ENCODE measurements at places on chromosomes 1 and 21.

- DNase-seq = no peak
Observed at GRCh38 chr21:23017989-23018388, 2019.8 kb downstream of the NCAM2 start.

GRCh38 chr1:2127187-2128145 lies 67.1 kb downstream of the FAAP20 start:
- no peak for DNase-seq

GRCh38 chr1:53163291-53163768 lies 20.9 kb upstream of the SLC1A7 start:
- DNase-seq = no peak

DNA sequence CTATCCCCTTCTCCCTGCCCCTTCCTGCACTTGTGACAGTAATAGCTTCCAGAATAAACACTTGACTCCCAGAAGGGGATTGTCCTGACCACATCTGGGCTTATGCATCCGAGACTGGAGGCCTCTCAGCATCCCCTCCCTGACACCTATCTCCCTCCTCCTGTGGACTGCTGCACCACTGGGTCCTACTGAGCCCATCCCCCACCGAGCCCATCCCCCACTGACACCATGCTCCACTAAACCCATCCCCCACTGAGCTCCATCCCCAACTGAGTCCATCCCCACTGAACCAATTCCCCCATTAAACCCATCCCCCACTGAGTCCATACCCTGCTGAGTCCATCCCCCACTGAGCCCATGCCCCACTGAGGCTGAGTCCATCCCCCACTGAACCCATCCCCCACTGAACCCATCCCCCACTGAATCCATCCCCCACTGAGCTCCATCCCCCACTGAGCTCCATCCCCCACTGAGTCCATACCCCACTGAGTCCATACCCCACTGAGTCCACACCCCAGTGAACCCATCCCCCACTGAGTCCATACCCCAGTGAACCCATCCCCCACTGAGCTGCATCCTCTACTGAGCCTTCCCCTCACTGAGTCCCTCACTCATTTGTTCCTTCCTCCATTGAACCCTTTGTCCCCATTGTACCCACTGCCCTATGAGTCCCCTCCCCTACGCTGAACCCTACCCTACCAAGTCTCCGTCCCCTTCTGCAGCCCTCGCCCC lies 5.6 kb downstream of the PDZK1IP1 start:
- no peak for DNase-seq

GRCh38 chr1:209586221-209586740 lies 2.8 kb downstream of the CAMK1G start:
- DNase-seq = no peak

- no peak for DNase-seq
Observed at GRCh38 chr1:29812408-29813135, 576.2 kb downstream of the PTPRU start.

DNA sequence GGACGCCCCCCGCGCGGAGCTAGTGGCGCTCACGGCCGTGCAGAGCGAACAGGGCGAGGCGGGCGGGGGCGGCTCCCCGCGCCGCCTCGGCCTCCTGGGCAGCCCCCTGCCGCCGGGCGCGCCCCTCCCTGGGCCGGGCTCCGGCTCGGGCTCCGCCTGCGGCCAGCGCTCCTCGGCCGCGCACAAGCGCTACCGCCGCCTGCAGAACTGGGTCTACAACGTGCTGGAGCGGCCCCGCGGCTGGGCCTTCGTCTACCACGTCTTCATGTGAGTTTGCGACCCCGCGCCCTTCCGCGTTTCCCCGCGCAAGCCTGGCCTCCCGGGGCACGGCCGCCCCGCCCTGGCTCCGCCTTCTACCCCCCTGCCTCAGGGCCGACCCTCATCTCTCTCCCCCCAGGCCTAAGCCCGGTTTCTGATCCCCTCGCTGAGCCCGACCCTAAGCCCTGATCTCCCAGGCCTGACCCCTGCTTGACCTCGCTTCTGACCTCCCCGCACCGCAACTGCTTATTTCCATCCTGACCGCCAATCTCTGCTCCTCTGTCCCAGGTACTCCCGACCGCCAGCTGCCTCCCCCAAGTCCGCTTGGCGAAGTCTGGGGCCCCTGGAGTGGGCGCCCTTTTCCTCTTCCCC lies 669 bp downstream of the KCNQ4 start:
- DNase-seq = no peak

- DNase-seq = no peak
Observed at GRCh38 chr1:192844360-192844759, 35.5 kb downstream of the RGS2 start.

- DNase-seq = no peak
Observed at GRCh38 chr1:83791821-83792437, 207.0 kb downstream of the TTLL7 start.

GRCh38 chr1:24032981-24033380 lies 52.9 kb upstream of the SRSF10 start:
- DNase-seq = no peak

- DNase-seq = no peak
Observed at GRCh38 chr1:191176131-191176530, 698.5 kb upstream of the BRINP3 start.

All from stimulated activated CD8-positive, alpha-beta memory T cell treated with anti-CD3 and anti-CD28 coated beads, Interleukin-15, amount 100 ng/mL, for 1 hour (primary cell).